ENCODE measurements at places on chromosomes 5 and 9.
A peak's percentile ranks its signal among the peaks of the same experiment; 100 is the strongest.

DNA sequence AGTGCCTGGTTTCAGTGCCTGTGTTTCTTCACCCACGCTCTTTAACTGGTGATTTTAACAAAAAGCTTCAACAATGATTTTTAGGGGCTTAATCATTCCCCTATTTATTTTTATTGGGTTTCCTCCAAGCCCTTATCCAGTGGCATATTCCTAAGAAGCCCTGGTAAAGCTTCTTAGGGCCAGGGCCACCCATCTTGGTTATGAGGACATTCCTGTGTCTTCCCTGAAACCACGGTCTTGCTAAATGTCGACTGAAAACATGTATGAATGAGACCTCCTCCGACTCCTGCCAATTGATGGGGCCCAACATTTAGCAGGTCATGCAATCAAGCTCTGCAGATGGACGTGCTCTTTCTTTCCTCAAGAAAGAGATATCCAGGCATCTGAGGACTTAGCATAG is 13.7 kb upstream of the CARTPT start:
- DNase-seq: no peak

- DNase-seq: no peak
These were observed 5.8 kb upstream of the RECK start for GRCh38 chr9:36030871-36031270.

GRCh38 chr9:27534131-27534530 is 4.5 kb upstream of the MOB3B start:
- no peak for DNase-seq

GRCh38 chr9:134268747-134269146 is 57.5 kb upstream of the RXRA start:
- no peak for DNase-seq

GRCh38 chr5:3198074-3198449 is 397.6 kb upstream of the IRX1 start:
- no peak for DNase-seq

DNA sequence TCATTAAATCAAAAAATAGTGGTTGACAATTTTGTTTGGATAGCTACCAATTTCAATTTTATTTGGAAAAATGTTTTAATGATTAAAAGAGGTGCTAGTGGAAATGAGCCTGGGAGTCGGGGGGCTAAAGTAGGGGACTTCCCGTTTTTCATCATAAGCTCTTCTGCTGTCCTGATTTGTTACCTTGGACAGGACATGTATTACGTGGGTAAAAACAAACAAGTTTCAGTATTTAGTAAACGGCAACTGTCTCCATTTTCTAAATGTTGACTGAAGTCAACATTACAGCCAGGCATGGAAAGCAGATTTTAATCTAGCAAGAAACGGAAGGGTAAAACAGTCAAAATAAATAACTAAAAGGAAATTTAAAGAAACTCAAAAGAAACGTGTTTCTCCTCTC is 212.3 kb upstream of the GRAMD2B start:
- DNase-seq: no peak

DNA sequence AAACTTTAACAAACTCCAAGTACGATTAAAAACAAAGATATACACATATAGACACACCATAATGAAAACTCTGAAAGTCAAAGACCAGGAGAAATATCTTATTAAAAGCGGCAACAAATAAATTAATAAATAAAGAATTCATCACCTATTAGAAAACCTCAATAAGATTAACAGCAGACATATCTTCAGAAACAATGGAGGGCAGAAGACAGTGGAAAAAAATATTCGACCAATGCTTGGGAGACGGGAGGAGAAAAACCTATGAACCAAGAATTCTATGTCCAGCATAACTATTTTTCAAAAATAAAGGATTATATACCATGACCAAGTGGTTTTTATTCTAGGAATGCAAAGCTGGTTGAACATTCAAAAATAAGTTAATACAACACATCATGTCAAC is 578.6 kb upstream of the CCNG1 start:
- no peak for DNase-seq

DNA sequence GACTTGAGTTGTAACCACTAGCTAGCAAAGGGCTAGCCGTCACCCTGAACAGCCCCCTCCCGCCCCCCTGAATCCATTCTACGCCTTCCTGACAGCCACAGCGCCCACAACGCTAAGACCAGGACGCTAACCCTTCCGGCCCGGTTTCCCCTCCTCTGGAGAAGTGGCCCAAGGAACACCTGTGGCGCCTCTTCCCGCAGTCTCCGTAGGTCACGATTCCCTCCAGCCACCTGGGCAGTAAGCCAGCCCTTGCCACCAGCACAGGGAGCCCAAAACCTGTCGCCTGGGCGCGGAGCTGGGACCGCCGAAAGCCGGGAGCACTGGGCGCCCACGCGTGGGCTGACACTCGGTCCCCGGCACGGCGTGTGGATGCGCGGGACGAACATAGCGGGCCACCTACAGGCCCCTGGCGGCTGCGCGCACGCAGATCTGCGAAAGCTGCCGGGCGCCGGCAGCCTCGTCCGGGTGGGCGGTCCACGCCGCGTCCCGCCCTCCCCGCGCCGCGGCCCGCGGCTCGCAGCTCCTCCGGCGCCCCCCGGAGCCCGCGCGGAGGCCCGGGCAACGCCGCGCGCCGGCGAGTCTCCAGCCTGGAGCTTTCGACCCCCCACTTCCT is 596 bp downstream of the IRF1 start:
- DNase-seq: peak; percentile 63

DNA sequence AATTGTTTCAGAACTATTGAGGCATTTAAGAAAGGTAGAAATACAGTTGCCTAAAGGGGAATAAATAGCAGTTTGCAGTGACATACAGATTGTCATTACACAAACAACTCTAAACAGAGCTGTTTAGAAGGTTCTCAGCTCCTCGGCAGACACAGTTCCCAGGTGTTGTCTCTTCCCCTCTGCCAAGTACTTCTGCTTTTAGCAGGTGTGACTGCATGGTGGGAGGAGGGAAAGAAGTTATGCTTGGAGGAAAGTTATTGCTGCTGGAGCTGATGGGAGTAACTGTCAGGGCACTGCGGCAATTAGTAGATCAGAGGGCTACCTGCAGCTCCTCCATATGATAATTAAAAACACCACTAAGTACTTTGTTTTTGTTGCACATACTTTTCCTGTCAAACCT is 14.5 kb downstream of the EDIL3 start:
- no peak for DNase-seq

- no peak for DNase-seq
These were observed 7.8 kb downstream of the ENG start for GRCh38 chr9:127846443-127847177.

- no peak for DNase-seq
These were observed 114.3 kb upstream of the DAP start for GRCh38 chr5:10875201-10875768.

DNA sequence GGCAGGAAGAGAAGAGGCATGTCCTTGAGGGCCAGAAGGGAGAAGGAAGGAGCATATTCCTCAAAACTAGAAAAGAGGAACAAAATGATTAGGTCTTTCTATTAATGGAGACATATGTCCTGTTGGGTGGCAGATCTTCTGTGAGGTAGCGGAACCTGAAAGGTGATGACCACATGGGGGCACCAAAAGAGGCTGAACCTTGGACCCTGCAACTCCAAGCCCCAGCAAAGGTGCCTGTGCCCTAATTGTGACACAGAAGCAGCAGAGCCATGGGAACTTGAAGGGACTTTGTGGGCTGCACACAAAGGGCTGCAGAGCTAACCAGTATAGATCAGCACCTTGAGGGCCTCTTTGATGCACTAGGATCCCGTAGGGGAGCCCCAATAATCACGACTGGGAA is 158.0 kb downstream of the BAAT start:
- DNase-seq: no peak

GRCh38 chr5:14332038-14332631 is 189.0 kb downstream of the TRIO start:
- DNase-seq: no peak

DNA sequence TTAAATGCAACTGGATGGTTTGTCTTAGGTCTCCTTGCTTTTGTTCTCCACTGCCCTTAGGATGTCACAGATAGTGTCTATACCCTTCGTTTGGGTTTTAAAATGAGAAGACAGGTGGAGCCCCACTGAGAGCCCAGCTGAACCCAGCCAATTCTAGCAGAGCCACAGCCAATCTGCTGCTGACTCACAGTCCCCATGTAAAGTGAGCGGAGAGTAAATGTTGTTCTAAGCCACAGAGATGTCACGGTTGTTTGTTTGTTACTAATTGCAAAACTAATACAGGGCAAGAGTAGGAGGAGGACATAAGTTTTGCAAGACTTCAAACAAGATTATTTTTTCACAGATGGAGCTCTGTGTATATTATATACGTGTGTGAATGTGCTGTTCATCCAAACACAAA is 50.5 kb upstream of the AGXT2 start:
- DNase-seq: no peak

DNA sequence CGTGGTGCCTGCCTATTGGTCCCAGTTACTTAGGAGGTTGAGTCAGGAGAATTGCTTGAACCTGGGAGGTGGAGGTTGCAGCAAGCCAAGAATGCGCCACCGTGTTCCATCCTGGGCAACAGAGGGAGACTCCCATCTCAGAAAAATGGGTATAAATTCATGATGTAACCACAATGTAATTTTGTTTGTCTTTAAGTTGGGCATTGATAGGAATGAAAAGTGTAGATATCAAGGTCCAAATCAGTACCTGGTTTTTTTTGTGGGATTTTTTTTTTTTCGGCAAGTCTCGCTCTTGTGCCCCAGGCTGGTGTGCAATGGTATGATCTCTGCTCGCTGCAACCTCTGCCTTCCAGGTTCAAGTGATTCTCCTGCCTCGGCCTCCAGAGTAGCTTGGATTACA is 7.4 kb downstream of the NPM1 start:
- DNase-seq: no peak

GRCh38 chr5:66872736-66873331 is 276.6 kb downstream of the MAST4 start:
- DNase-seq: no peak

- DNase-seq: peak; percentile 28
These were observed 163.6 kb downstream of the SREK1 start for GRCh38 chr5:66307647-66308241.

- DNase-seq: peak; percentile 16
These were observed 1.0 kb downstream of the CSF1R start for GRCh38 chr5:150085191-150085912.

DNA sequence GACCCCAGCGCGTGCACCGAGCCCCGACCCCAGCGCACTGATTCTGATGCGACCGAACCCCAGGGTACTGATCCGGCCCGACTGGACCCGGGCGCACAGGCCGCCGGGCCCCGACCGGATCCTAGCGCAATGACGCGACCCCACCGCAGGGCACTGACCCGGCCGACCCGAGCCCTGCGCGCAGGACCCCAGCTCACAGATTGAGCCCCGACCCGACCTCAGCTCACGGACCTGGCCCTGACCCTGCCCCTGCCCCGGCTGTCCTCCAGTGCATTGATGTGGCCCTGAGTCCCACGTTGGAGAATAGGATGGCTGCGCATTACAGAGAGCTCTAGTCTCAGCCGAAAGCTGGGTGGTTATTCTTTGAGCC is 438 bp downstream of the TRIP13 start:
- no peak for DNase-seq

DNA sequence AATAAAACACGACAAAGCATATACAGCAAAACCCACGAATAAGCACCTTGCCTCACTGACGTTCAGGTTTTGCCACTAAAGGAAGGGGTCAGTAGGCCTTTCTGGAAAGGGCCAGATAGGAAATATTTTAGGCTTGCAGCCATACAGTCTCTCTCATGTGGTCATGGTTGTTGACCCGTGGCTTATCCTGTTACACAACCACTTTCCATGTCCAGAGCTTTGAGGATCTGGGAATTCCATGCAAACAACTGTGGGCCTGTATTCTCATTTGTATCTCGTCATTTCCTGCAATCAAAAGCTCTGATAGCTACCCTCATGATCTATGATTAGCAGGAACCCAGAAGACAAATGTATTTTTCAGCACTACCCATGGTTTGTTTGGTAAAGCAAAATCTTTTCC is 108.3 kb downstream of the DRD1 start:
- no peak for DNase-seq

- peak; percentile 59 for DNase-seq
These were observed 663 bp downstream of the ISOC1 start for GRCh38 chr5:129094924-129095899.

DNA sequence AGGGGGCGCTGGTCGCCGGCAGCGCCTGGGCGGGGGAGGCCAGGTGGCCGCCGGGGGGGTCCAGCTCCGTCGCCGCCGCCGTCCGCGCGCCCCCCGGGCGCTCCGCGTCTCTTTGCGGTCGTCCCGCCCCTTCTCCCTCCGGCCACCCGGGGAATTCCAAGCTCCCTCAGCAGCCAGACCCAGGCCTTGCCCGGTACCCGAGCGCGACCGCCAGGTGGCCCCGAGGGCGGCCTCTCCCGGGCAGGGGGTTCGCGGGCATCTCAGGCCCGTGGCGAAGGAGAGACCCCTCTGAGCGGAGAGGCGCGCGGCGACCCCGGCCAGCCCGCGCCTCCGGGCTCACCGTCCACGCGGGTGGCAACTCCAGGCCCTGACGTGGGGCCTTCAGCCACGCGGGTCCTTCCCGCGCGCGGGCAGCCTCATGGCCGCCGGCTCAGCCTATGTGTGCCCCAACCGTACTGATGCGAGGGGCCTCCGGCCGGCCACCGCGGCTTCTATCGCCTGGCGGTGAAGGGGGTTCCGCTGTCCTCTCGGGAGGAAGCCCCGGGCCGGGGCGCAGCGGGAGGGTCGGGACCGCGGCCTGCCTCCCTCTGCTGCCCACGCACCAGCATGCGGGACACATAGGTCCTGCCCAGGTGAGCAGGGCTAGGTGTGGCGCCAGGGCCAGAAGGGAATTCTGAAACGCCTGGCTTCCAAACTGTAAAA is 529 bp upstream of the NRARP start:
- no peak for DNase-seq

GRCh38 chr9:108511307-108511706 is 344.5 kb downstream of the ACTL7B start:
- no peak for DNase-seq

DNA sequence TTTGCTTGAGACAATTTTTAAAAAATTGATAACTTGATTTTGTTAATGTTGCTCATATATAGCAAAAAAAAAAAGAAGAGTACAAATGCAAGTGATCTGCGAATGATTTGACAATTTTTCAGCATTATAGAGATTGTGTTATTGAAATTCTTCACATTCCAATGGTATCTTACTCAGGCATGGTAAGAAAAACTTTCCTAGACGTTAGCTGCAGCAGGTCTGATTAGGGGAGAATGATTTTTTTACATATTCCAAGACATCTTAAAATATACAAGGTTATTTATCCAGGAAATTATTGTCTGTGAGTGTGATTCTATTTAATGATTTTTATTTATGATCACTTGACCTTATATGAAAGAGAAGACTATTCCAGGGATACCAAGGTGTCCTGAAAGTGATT is 361.9 kb downstream of the MAT2B start:
- DNase-seq: no peak

DNA sequence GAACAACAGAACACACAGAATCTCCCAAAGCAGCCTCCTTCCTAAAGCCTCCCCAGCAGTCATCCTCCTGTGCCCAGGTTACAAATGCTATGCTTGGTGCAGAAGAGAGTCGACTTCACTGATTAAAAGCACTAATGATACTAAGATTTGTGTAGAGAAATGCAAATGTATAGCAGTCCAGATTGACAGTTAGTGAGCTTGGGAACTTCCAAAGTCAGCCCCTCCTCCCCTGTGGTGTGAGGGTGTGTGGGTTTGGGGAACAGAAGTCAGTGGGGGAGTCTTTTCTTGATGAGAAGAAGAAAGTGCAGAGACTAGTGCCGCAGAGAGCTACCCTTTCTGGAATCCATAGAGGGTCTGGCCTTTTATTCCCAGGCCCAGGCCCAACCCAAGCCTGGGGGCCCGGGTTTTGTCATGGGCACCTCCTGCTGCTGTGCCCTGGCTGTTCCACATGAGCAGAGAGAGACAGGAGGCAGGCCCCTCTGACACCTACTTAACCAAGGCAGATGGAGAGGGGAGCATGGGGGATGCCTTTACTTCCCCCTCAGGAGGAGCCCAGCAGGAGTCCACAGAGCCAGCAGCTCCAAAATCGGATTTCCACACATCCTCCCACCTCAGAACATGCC is 173.3 kb downstream of the DENND1A start:
- DNase-seq: no peak

Data from activated CD8-positive, alpha-beta T cell treated with anti-CD3 and anti-CD28 coated beads, Interleukin-2, amount 10 ng/mL, durations not matched to agents 7 days and 5 days (primary cell).